ENCODE measurements at places on chromosomes 1 and 21.

- no peak for DNase-seq
These were observed 21.3 kb downstream of the TMCC2 start for GRCh38 chr1:205248793-205249601.

DNA sequence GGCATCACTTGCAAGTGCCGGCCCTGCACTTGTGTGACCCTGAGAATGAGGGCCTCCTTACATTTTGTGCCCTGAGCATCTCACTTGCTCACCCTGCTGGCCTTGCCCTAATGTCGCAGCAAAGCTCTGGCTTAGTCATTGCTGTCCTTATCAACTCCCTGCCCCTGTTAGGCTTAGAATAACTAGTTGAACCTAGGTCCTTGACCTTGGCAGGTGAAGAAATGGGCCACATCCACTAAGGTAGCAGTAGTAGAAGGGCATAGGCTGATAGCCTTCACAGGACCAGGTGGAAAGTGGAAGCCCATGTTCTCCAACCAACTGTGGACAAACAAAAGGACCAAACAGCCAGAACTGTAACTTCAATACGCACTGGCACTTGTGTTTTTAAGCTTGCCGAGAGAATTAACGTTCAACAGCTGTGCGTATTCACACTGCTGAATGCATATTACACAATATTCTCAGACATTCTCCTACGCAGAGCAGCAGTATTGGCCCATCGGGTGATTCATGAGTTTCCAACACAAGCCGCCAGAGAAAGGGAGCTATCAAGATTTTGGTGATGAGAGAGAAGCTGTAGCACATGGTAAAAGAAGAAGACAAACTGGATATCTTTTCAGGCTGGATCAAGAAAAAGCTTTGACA is 27.7 kb upstream of the PTGFRN start:
- no peak for DNase-seq

DNA sequence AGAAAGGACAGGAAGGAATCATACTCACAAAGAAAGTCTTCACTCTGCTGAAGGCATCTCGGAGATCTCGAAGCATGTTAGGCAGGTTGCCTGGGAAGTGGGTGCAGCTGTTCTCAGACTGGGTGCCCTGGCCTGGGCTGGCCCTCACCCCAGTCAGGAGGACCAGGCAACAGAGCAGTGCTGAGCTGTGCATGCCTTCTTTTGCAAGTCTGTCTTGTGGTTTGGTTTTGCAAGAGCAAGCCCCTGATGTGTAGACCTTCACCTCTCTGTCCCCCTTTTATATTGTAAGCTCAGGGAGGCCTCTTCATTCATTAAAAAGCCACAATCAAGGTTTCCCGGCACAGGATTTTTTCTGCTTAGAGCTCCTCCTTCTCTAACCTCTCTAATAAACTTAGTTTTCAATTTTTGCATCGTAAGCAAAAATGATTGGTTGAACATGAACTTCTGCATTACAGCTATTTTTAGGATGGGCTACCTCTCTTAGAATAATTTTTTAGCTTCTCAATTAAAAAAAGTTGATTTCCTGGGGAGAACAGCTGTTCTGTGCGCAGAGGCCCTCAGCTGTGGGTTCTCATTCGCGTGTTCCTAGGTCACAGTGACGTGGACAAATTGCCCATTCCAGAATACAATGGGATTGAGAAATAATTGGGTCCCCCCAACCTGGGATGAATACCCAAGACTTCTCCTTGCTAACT is at the start of gene IL10:
Gene IL10 (minus strand): TSS at position 252 of the 695 bp plus-strand sequence. CDS start 59 bp downstream, at position 193.
- DNase-seq: no peak

GRCh38 chr1:219993554-219994433 is 52.5 kb downstream of the EPRS1 start:
- DNase-seq: no peak

- DNase-seq: no peak
These were observed 6.9 kb upstream of the DENND1B start for GRCh38 chr1:197781968-197782721.

DNA sequence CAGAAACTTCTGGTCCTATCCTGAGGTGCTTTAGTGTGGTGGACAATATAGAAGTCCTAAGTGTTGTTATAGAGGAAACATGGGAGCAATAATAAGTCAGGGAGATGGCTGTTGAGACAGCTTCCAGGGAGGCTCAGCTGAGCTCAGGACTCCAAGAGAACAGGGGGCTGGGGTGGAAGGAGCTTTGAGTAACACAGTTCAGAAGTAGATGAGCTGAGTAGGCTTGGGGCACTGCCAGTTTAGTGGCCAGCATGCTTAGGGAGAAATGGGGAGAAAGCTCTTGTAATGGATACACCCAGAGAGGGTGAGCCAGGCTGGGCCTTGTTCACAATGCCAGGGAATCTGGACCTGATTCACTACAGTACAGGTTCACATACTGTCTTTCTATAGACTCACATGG is 201.6 kb downstream of the DAB1 start:
- no peak for DNase-seq

- DNase-seq: no peak
These were observed 18.6 kb upstream of the LRIF1 start for GRCh38 chr1:110982320-110982719.

- DNase-seq: no peak
These were observed 81.8 kb upstream of the BARHL2 start for GRCh38 chr1:90798883-90799282.

- no peak for DNase-seq
These were observed 8.1 kb downstream of the DNM3 start for GRCh38 chr1:171849245-171849898.

- no peak for DNase-seq
These were observed 446.6 kb downstream of the PTPRU start for GRCh38 chr1:29682919-29683295.

All from stimulated activated CD4-positive, alpha-beta T cell treated with anti-CD3 and anti-CD28 coated beads, Interleukin-15, amount 100 ng/mL, for 1 hour (primary cell).